ENCODE measurements at places on chromosomes 7 and 10.

GRCh38 chr10:102583435-102584417, 60.6 kb upstream of the TRIM8 start:
- DNase-seq = peak; percentile 86

- no peak for DNase-seq
Observed at GRCh38 chr10:11705722-11706121, 36.5 kb upstream of the ECHDC3 start.

- peak; percentile 2 for DNase-seq
Observed at GRCh38 chr7:24756545-24757352, 515 bp downstream of the GSDME start.

DNA sequence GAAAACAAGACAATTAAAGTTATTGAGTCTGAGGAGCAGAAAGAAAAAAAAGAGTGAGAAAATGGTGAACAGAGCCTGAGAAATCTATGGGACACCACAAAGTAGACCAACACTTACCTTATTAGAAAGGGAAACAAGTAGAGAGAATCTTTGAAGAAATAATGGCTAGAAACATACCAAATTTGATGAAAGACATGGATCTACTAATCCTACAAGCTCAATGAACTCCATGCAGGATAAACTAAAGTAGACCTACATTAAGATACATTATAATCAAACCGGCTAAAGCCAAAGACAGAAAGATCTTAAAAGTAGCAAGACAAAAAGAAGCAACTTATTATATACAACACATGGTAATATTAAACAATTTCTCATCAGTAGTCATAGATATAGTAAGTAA, 782.3 kb upstream of the GHITM start:
- DNase-seq = no peak

DNA sequence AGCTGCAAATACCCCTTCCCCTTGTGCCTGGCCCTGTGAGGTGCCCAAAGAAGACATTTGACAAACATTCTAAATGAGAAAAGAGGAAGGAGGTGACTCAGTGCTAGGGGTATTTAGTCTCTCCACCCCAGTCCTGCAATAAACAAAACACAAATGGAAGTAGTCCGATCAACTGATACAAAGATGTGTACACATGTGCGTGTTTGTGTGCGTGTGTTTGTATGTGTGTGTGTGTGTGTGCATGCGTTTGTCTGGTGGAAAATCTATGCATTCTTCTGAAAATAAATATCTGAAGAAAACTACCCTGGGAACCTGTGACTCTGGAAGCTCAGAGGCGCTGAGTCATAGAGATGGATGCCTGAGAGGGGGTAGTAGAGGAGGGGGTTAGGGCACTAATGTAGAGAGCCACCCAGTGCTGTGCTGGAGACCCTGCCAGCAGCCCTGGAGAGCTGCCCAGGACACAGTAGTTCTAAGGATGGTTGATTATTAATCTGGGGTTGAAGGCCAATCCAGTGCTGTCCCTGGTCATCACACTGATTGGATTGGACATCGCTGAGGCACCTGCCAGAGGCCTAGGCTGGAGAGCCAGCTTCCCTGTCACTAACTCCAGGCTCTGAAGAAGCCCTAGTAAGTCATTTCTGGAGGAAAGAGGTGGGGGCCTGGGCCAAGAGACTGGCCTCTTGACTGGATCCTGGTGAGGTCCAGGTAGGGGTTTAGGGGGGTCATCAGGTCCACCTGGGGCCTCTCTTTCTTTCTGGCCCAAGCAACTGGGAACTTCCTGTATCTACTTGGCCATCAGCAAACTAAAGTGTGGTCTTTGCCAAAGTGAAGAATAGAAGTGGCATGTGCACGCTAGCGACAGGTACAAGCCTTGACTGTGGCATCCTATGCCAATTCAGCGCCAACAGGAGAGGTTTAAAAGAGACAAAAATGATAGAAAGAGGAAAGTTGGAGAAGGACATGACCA, 18.5 kb downstream of the SFTPA1 start:
- DNase-seq = no peak

DNA sequence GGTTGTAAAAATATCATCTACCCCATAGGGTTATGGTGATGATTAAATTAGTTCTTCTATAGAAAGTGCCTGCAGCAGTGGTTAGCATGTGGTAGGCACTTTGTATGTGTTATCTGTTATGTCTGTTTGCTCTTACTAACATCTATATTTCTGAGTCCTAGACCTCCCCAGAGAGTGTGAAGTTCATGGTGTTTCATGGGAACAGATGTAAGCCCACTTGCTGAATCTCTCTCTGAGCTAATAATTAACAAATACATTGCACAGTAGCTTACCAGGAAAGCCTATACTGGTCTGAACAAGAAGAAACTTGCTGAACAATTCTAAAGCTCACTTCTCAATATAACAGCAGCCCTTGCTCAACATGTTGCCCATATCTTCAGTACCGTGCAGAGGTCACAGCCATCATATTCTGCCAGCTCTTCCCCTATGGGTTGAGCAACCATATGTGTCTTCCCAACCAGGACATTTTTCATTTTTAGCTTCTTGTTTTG, 100.1 kb downstream of the NPSR1 start:
- no peak for DNase-seq

DNA sequence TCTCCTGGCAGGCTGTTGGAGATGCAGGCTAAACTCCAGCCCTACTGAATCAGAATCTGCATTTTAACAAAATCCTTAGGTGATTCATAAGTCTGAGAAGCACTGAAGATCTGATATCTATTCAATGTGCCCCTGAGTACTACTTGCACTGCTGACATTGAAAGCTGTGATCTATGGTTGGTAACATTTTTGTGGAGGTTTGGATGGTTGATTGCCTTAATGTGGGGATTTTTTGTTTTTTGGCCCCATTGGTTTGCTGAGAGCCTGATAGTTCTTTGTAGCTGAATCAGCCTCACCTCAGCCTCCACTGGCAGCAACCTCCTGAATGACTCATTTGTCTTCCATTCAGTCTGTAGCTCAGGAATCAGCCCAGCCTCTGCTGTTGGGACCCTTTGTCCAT, 14.7 kb upstream of the LRRN3 start:
- no peak for DNase-seq

GRCh38 chr7:54037873-54038272, 504.3 kb upstream of the VSTM2A start:
- DNase-seq = no peak

- DNase-seq = no peak
Observed at GRCh38 chr10:66258693-66259092, 667.1 kb upstream of the LRRTM3 start.

DNA sequence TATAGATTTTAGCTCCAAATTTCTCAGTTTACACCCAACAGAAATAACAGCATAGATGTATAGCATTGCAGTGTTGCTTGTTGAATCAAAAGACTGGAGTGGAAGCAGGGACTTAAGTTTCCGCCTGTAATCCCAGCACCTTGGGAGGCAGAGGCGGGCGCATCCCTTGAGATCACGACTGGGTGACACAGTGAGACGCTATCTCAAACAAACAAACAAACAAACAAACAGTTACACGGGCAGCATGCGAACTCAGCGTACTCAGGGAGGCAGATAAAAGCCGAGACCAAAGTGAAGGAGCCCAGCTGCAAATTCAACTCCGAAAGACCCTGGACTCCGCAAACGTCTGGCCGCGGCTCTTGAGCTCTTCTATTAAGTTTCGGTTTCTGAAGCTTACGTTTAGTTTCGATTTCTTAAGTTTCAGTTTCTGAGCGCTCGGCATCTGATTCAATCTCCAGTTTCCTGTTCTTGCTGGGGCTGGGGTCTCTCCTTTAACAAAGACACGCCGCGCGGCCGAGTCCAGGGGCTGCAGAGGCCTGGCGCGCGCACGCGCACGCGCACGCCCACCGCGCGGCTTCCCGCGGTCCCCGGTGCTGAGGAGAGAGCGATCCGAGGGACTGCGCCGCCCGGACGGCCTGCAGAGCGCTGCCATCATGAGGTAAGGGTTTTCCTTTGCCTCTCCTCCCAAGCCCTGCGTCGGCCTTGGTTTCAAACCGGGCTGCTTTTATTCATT, at the start of gene IFIT5:
IFIT5 (plus strand) TSS at position 423 of the 733 bp plus-strand sequence; CDS start at position 654, 231 bp downstream.
- DNase-seq = peak; percentile 79

DNA sequence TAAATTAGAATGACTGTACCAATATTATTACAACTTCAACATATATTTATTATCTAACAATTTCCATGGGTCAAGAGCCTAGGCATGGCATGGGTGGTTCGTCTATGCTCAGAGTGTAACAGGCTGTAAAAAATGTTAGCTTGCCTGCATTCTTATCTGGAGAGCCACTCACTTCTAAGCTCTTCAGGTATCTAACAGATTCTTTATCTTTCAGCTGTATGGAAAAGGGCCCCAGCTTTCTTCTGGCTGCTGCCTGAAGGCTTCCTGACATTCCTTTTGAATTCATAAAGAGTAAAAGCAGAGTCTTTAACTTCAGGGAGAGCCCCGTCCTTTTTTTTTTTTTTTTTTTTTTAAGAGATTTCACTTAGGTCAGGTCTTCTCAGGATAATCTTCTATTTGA, 648.8 kb downstream of the NXPH1 start:
- no peak for DNase-seq

DNA sequence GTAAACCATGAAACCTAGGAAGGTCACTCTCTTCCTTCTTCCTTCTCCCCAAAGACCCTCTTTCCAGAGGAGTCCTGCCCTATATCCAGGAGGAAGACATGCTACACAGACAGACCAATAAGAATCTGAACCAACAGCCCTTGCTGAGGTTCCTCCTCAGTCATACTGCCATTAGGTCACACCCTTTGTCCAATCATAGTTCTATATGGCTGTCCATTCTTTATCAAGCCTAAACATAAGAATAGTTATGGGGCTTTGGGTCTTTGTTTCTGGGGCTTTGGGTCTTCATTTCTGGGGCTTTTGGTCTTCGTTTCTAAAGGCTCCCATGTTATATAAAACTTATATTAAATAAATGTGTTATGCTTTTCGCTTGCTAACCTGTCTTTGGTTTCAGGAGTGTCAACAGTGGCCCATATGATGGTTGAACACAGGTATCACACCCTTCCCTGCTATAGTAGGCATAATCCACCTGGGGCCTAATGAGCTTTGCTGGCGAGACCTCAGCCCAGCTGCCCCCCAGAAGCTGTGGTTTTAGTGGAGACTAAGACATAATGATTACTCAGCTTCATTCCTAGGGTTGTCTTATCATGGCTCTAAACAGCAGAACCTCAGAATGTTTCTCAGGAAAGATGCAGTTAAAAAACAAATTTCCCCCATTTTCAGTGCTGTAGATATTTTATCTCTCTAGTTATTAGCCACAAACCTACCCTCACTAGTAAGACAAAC, 91.6 kb downstream of the ELMO1 start:
- no peak for DNase-seq

DNA sequence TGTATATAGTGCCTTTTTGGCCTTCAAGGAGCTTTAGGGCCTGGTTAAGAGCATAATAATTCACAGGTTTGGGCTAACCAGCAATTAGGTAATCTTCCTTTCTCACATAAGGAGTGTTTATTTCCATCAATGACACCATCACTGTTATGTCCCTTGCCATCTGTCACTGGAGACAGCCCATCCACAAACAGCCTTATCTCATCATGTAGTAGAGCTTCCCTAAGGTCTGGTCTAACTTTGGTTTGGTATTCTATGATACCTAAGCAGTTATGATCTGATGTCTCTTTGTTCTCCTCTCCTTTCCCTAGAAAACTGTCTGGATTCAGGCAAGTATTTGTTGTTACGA, 26.4 kb downstream of the MAPK8 start:
- DNase-seq = no peak

- DNase-seq = no peak
Observed at GRCh38 chr10:91415816-91416215, 5.7 kb downstream of the HECTD2 start.

DNA sequence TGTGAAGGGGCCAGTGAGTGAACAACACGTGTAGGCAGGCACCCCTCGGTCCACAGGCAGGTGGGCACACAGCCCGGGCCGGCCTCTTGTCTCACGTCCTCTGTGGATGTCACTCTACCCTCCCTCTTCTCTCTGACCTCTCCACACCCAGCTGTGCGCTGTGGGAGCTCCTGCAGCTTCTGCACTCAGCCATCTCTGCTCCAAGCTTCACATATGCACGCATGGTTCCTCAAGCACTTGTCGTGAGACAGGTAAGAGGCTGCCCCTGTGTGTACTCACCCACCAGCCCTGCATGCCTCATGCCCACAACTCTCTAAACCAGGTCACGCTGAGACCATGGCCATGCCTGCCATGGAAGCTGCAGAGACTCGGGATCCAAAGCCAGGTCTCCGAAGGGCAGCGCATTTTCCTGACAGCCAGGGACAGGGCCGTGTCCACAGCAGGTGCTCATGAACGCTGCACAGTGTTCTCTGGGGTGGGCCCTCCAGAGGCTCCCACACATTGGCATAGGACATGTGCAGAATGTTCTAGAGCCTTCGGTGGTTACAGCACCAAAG, 477.5 kb downstream of the PTPRN2 start:
- no peak for DNase-seq

DNA sequence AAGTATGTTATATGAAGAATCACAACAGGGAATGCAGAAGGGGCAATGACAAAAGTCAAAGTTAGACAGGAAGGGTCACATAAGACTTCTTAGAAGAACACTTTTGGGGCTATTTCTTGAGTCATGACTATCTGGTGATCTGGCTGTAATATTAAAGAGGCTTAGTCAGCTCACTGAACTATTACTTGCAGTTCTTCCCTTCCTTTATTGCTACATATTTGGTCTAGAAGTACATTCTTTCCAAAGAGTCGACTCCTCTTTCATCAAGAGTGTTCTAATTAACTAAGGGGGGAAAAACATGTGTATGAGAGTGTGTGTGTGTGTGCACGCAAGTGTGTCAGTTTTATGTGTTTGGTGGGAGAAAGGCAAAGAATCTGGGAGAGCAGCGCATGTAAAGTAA, 247.3 kb upstream of the LRRTM3 start:
- no peak for DNase-seq

GRCh38 chr7:29956487-29956836, 33.1 kb downstream of the SCRN1 start:
- DNase-seq = no peak

- DNase-seq = no peak
Observed at GRCh38 chr10:127149501-127150081, 46.8 kb downstream of the INSYN2A start.

- no peak for DNase-seq
Observed at GRCh38 chr10:3090388-3090787, 23.0 kb downstream of the PFKP start.
